ENCODE measurements at places on chromosomes 13 and 19. TPM values are rescaled to one million over a fixed set of nuclear protein-coding genes. Genes with fewer than 3 reads are reported as not detected.

SYNE4 gene
- 1.9 TPM for total RNA-seq

PSG2 gene
- not detected for total RNA-seq

NOP53 gene
- 143 TPM for total RNA-seq

WDR62 gene
- total RNA-seq: 4.3 TPM

USHBP1 gene
- 12.3 TPM for total RNA-seq

KANK3 gene
- total RNA-seq: 24.2 TPM

FCGBP gene
- 17.0 TPM for total RNA-seq

ZNF773 gene
- 34.7 TPM for total RNA-seq

TEAD2 gene
- 30.9 TPM for total RNA-seq

TBXA2R gene
- 2.4 TPM for total RNA-seq

DNA sequence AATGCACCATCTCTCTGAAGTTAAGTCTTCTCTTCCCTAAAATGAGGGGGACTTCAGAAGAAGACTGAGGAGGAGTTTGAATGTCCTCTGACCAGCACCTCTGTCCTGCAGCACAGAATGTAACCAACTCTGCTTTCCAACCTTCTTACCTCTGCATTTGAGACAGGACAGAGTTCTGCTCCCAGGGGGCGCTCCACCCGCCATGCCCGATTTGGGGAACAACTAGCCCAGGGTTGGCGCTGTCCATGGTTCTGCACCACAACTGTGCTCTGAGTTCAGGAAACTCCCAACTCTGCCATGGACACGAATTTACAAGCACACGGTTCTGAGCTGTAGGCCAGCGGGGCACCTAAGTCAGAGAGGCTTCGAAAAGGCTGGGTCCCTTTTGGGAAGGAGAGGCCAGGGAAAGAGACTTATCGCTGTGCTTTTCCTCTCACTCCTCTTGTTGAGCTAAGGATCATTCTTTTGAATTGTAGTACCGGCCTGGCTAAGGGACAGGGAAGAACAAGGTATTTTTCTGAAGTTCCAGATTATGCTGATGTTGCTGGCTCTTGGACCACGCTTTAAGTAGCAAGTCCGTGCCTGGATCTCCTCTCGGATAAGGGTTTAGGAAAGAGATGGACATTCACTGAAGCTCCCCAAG is 22.2 kb downstream of the SIGLEC5 start:
- peak; percentile 73 for DNase-seq

DNA sequence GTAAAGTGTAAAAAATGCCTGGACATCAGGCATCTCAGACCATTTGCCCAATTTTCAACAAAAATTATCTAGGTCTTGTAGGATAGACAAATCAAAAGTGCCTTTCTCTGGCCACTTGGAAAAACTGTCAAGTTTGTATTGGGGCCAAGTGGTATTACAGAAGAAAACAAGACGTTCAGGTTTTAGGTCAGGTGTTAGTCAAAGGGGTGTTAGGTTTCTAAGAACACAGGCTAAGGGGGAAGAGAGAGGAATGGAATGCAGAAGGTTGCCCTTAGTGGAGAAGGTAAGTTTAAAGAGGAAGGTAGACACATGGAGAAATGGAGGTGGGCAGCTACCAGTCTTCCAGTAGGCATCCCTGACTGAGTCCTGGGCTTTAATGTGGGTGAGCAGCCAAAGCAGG is 19.9 kb upstream of the ZNF561 start:
- no peak for DNase-seq

- no peak for DNase-seq
Measured at GRCh38 chr13:51638216-51638871, 54.1 kb downstream of the WDFY2 start.

DNA sequence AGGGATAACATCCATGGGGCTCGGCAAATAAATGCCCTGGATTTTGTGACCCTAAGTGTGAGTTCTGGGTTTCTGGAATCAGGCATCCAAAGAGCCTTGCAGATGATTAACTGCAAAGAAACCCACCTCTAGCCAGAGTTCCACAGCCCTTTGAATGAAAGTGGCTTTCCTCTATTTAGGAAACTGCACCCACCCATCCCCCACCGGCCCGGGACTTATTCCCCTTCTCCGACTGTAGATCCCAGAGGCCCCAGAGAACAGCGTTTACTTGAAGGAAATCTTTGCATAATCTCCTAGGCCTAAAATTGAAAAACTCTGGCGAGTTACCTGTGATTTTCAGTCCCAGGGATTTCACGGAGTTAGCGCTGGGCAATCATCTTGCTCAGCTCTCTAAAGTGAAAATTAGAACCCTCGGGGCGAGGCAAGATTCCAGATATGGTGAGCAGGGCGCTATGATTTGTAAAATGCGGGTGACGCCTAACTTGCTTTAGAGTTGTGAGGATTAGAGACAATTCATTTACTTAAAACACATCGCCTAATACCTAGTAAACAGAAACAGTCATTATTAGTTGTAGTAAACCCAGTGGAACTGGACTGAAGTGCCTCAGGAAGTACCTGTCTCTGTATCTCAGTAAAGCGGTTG is 9.4 kb downstream of the URAD start:
- no peak for DNase-seq

DNA sequence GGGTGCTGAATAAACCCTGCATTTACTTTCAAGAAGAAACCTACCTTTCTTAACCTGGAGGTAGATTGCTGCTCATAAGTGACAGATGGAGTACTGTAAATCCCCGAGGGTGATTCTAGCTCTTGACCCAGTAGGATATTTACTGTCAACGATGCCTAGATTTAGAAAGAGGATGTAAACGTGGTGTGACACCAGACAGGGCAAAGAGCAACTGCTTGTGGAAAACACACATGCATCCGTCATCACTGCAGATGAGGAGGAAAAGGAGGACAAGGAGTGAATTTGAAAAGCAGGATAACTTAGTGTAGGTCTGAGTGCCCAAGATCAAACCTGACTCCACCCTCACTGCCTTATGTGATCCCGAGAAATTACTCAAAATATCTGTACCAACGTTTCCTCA is 9.8 kb upstream of the CLN5 start:
- no peak for DNase-seq

- peak; percentile 68 for DNase-seq
Measured at GRCh38 chr13:29847501-29847983, 2.9 kb downstream of the UBL3 start.

- peak; percentile 75 for DNase-seq
Measured at GRCh38 chr19:15779756-15780476, 7.5 kb upstream of the OR10H5 start.

GRCh38 chr19:47377801-47378200 is 28.7 kb downstream of the DHX34 start:
- DNase-seq: no peak

DNA sequence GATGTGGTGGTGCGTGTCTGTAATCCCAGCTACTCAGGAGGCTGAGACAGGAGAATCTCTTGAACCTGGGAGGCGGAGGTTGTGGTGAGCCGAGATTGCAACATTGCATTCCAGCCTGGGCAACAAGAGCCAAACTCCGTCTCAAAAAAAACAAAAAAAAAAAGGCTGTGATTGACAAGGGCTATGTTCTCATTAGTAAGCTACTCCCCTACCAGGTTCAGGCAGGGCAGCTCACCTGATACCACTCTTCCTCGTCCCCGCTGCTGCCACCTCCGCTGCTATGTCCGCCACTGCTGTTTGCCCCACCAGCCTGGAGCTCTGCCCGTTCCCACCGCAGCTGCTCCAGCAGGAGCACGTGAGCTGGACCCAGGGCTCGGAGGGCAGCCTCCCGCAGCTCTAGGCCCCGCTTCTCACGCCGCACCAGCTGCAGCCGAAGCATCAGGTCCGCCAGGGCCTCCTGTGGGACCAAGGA is 9.4 kb downstream of the USHBP1 start:
- no peak for DNase-seq

DNA sequence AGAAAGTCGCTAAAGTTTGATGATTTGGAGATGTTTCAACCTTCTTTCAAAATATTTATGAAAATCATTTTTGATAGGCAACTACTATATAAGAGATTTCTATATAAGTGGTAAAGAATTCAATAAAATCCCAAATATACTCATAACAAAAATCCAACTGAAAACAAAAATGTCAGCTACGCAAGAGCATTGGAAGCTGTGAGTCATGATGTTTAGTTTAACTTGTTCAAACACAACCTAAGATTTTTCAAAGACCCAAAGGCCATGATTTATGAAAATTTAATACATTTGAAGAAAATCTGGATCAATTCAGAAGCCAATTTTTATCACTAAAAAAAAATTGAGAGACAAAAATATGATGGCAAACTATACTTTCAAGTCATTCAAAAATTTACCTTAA is 226.6 kb downstream of the MZT1 start:
- no peak for DNase-seq

GRCh38 chr13:37602733-37603381 is 4.3 kb upstream of the POSTN start:
- DNase-seq: peak; percentile 55
